ENCODE measurements at places on chromosomes 13 and 19.

- no peak for DNase-seq
Measured at GRCh38 chr13:64066711-64067110, 2651.1 kb upstream of the PCDH20 start.

DNA sequence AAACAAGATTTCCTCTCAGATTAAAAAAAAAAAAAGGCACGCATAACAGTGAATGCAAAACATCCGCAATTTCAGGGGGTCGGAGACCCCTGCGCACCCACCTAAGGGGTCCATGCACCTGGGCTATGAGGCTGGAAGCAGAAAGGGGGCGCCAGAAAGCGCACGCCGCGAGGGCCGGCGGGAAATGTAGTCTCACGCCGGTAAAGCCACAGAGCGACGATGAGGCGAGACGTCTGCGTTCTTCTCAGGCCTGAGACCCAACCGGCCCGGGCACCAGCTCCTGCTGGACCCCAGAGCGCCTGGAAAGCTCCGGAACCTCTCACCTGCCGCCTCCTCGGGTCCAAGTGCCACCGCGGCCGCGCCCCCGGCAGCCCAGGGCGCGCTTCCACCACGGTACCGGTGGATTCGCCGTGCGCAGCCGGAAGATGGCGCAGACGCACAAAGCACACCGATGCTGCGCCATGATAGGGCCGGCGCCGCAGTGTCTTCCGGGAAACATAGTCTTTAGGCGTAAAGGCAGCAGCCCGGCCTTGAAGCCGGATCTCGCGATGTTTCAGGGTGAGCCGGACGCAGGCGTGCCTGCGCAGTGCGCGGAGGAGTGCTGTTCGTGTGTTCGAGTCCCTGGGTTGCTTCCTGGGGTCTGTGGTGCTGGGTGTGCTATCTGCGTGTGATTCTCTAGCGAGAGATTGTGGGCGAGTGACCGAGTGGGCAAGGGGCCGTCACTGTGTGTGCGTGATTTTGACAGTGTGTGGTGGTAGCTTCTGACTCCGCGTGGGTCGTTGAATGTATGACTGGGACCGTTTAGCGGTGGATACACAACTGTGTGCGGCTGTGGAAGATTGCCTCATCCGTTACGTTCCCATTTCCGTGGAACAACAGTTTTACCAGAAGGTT is at the start of gene ZNF582:
Gene ZNF582, minus strand, starts transcription at position 416 of the 894 bp plus-strand sequence. CDS start 1,782 bp downstream, outside the sequence.
- DNase-seq: peak; percentile 88

- no peak for DNase-seq
Measured at GRCh38 chr13:87259479-87260083, 411.6 kb upstream of the SLITRK5 start.

DNA sequence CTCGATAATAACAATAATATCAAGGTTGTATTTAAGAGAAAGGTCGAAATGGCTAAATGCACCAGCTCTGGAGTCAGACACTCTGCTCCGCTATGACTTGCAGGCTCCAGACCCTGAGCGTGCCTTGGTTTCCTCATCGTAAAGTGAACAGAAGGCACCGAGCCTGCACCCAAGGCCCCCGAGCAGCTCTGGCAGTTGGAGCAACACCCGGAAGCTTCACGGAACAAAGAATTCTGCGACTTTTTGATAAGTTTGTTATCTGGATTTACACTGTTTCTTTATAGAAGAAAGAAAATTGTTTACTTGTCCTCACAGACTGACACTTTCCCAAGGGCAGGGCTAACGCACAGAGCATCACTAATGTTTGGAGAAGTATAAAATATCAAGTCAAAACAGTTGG is 4.4 kb downstream of the GRTP1 start:
- no peak for DNase-seq

GRCh38 chr13:43124490-43124889 is 101.1 kb downstream of the DNAJC15 start:
- no peak for DNase-seq

DNA sequence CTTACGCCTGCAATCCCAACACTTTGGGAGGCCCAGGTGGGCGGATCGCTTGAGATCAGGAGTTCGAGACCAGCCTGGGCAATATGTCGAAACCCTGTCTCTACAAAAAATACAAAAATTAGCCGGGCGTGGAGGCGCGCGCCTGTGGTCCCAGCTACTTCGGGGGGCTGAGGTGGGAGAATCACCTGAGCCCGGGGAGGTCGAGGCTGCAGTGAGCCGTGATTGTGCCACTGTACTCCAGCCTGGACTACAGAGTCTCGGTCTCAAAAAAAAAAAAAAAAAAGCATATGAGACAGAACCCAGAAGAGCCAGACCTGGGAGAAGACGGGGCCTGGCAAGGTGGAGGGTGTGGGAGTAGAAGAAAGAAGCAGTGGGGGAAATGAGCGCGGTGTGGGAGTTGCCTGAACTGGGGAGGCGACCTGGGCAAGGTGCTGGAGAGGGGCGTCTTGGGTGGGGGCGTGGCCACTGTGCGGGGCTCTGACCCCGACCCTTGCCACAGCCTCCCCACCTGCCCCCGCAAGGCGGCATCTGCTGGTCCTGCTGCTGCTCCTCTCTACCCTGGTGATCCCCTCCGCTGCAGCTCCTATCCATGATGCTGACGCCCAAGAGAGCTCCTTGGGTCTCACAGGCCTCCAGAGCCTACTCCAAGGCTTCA is 533 bp downstream of the DKKL1 start:
- no peak for DNase-seq

GRCh38 chr19:57338877-57339276 is 12.2 kb upstream of the ZNF304 start:
- no peak for DNase-seq

- no peak for DNase-seq
Measured at GRCh38 chr19:35379992-35380391, 9.1 kb downstream of the GPR42 start.

- DNase-seq: no peak
Measured at GRCh38 chr19:12698138-12698537, 1.7 kb upstream of the FBXW9 start.

GRCh38 chr13:104015646-104016396 is 949.6 kb upstream of the SLC10A2 start:
- DNase-seq: no peak

DNA sequence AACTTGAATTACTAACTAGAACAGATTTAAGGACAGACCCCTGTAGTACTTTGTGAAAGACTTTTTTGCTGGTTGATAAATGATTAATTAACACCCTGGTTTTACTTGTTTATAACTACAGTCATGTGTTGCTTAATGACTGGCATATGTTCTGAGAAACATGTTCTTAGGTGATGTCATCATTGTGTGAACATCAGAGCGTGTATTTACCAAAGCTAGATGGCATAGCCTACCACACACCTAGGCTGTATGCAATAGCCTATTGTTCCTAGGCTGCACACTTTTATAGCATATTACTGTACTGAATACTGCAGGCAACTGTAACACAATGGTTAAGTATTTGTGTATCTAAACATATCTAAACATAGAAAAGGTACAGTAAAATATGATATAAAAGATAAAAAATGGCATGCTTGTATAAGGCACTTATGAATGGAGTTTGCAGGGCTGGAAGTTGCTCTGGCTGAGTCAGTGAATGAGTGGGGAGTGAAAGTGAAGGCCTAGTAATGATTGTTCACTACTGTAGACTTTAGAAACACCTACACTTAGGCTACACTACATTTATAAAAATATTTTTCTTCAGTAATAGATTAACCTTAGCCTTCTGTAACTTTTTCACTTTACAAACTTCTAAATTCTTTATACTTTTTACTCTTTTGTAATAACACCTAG is 260.3 kb downstream of the KCNRG start:
- DNase-seq: no peak

GRCh38 chr19:31255831-31256592 is 93.2 kb downstream of the TSHZ3 start:
- peak; percentile 99 for DNase-seq

DNA sequence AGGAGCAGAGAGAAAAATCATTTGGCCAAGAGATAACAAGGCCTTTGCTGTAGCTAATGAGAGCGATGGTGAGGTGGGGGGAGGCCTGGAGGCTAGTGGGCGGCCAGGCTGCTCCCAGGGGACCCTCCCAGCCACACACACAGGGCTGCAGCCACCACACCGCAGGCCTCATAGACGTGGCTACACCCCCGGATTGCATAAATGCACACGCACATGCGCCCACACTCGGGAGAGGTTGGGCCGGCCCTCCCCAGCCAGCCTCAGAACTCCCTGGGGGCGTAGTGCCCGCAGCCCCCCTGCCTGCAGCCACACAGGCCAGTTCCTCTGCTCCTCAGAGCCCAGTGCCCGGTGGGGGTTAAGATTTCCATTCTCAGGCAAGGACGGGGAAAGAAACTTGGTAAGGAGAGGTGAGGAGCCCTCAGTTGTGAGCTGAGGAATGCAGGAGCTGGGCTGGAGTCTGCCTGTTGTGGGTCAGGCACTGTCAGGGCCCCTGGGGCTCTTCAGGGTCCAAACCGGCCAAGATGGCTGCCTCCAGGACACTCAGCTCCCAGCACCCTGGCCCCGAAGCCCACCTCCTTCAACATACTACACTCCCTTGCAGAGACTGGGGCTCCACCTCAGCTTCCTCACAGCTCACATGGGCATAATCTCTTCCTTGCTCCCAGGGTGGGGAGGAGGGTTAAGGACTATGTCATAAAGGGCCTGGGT is 8.0 kb downstream of the PTH2 start:
- no peak for DNase-seq

GRCh38 chr19:36183245-36183628 is 31.0 kb upstream of the COX7A1 start:
- DNase-seq: peak; percentile 89

- peak; percentile 0 for DNase-seq
Measured at GRCh38 chr13:55517312-55517711, 1623.4 kb upstream of the PRR20A start.

DNA sequence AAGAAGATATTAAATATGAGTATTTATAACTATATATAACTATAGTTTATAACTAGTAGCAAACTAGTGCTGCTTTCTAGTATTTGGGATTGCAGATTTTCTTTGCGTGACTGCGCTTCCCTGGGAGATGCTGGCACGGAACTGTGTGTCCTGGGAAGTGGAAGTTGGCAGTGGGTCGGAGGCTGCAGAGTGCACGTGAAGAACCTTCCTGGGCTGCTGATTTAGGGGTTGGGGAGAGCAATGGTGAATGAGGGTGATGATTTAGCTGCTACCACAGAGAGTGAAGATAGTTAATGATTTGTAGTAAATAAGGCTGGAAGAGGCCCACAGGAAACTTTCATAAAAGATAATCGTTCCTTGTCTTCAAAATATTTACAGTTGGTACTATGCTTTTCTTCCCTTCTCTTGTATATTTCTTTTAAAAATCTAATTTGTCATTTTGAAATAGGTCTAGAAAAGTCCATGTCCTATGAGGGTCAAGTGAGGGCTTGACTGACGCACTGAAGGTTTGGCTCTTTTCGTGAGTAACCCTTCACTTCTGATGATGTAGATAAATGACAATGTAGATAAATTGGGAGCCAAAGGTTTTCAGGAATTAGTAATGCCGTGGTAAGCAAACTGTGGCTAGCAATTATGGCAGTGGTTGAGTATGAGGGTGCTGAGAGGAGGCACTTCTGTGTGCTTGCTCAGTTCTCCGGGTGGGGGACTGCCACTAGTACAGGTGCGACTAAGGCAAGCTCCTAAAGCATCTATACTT is 3.0 kb upstream of the NAA16 start:
- DNase-seq: no peak

DNA sequence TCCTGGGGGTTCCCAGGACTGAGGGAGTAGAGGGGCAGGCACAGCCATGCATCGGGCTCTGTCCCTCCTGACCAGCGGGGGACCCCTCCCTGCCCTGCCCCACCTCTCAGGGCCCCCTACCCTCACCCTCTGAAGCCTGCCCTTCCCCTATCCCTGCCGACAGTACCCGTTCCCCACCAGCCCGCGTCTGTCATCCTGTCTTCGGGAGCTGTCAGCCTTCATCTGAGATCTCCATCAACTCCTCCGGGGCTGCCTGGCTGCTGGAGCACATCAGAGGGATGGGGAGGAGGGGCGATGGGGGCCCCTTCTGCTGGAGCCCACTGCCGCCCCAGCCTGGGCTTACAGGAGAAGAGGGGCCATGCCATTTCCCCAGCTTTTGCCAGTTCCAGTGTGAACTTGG is 6.2 kb upstream of the SHD start:
- DNase-seq: no peak

DNA sequence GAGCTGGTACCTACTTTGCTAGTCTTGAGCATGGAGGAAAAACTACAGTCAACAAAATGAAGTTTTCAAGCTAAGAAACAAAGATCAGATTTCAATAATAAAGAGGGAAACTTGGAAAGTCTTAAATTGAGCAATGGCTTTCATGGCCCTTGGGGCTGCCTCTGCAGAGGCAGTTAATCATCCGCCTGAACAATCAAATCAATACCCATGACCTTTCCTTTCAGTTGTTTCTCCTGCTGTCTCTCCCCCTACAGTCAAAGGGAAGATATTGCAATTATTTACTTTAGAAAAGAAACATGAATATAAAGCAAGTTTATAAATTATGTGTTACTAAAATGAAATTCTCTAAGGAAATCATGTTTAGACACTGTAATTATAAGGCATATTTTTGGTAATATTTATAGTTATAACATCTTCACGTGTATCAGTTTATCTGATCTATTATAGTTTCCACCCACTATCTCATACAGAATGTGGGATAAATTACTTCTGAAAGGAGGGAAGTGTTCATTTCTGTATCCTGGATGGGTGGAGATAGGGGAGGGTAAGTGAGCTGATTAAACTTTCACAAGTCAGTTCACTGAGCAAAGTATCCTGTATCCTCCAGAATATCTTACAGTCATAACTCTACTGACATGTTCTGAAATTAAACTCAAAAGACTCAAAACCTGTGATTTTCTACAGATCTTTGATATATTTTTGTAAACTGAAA is 72.4 kb upstream of the TSC22D1 start:
- DNase-seq: no peak

GRCh38 chr13:99367663-99368448 is 60.7 kb upstream of the GPR183 start:
- DNase-seq: no peak

DNA sequence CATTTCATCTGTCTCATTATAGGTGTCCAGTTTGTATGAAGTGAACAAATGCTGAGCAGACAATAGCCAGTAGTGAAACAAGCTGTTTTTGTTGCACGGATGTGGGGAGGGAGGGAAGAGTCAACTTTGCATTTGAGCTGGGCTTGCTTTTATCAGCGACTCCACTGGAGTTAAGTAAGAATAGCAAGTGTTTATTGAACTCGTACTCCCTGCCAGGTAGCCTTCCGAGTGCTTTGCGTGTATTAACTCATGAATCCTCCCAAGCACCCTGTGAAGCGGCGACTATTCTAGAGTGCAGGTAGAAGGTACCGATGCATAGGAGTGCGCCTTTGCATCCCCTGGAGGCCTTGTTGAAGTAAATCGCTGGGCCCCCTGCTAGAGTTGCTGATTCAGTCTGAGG is 4.7 kb upstream of the ZNF444 start:
- no peak for DNase-seq

GRCh38 chr13:24176351-24177101 is 16.0 kb downstream of the SPATA13 start:
- no peak for DNase-seq

DNA sequence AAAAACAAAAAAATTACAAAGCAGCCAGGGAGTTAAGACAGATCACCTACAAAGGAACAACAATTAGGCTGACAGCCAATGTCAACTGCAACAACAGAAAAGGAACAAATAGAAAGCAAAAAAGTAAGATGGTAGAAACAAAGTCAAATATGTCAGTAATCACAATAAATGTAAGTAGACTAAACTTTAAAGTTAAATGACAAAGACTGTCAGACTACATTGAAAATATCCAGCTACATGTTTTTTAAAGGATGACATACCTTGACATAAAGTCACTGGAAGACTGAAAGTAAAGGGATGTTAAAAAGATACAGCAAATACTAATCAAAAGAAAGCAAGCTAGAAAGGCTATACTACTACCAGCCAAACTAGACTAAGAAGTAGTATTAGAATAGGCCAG is 14.9 kb downstream of the TMEM161A start:
- DNase-seq: no peak

- DNase-seq: peak; percentile 51
Measured at GRCh38 chr19:40827386-40828247, 22.6 kb downstream of the CYP2A6 start.

GRCh38 chr19:46191972-46192371 is 37.6 kb upstream of the IGFL1 start:
- no peak for DNase-seq
